T1000 (cell line): ENCODE measurements at places on chromosomes 7 and 10.

DNA sequence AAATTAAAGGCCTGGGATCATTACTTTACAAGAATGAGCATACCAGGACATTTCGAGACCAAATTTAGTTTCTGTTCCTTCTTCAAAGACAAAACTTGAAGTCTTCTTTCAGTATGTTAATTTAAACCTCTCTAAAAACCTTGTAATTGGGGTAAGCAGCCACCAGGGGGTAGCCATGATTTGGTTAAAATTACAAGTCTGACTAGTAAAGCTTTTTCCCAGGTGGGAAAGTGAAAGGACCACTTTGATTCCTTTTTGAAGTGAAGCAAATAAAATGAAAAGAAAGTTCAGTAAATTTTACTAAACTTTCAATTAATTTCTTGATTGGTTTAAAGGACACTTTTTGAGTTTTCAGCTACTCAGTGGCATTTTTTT is 294.3 kb downstream of the BBS9 start:
- DNase-seq: no peak

DNA sequence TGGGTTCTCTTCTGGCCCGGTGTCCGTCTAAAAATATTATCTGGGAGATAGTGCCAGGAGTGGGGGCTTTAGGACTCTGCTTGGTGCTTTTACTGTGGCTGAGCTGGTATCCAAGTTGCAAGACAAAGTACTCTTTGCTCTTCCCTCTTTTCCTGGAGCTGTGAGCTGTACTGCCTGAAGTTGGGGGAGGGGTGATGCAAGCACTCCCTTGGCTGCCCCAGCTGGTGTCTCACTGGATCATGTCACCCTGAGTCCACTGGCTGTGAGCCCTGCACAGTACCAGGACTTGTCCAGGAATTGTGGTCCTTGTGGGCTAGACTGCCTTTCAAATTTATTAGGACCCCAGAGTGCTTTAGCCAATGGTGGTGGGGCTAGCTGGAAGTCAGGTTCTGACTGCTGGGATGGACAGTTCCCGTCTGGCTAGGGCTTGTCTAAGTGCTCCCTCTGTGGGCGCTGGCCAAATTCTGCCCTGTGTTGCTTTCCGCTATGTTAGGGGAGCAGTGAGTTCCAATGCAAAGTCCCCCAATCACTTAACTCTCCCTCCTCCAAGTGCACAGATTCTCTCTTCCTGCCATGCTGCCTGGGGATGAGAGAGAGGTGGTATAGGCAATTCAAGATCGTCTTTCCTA is 13.1 kb downstream of the CC2D2B start:
- DNase-seq: no peak

DNA sequence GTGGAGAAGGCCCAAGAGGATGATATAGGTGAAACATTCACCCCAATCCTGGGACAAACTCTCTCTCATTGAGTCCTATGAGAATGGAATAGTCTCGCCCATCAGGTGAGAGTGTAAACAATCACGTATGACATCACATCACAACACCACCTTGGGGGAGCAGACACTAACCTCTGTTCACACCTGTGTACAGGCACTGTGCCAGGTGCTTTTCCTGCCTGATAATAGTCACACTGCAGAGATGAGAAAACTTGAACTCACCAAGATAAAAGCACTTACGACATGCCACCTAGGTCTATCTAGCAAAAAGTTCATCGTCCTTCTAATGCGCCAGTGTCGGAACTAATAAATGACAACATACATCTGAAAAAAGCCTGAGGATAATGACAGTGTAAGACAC is 187.8 kb downstream of the FAM107B start:
- no peak for DNase-seq

DNA sequence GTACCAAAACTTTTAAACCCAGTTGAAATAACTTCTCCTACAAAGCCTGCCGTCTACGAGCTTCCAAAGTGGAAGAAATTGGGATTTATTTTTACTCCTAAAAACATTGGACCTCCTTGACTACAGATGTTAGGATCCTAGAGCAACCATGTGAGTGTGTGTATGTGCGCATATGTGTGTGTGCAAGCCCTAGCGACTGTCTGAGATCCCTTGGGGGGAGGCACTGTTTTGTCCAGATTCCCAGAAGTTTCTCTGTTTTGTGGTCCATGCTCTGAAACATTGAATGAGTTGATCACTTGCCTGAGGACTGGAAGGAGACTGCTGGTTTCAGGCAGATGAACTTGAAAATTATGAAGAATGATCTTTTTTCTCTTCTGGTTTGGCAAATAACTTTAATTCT is 312.3 kb upstream of the ZNF32 start:
- DNase-seq: no peak

- no peak for DNase-seq
These were observed 325.6 kb upstream of the KAT6B start for GRCh38 chr10:74500816-74501215.

DNA sequence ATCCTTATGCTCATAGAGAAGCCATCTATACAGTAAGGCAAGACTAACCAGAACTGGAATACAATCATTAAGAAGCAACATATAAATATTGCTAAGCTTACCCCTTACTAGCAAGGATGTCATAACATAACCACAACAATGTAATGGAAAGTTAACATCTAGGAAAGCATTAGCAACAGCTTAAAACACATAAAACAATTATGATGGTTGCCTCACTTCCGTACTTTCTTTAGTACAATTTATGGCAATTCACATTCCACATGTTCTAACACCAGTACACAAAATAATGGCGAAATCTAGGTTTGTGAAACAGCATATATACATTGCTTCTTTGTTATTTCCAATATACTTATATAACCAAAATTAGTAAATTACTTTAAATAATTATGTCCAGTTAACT is 195.0 kb downstream of the AHR start:
- DNase-seq: no peak

- no peak for DNase-seq
These were observed 79.5 kb downstream of the SGMS1 start for GRCh38 chr10:50544095-50544856.

DNA sequence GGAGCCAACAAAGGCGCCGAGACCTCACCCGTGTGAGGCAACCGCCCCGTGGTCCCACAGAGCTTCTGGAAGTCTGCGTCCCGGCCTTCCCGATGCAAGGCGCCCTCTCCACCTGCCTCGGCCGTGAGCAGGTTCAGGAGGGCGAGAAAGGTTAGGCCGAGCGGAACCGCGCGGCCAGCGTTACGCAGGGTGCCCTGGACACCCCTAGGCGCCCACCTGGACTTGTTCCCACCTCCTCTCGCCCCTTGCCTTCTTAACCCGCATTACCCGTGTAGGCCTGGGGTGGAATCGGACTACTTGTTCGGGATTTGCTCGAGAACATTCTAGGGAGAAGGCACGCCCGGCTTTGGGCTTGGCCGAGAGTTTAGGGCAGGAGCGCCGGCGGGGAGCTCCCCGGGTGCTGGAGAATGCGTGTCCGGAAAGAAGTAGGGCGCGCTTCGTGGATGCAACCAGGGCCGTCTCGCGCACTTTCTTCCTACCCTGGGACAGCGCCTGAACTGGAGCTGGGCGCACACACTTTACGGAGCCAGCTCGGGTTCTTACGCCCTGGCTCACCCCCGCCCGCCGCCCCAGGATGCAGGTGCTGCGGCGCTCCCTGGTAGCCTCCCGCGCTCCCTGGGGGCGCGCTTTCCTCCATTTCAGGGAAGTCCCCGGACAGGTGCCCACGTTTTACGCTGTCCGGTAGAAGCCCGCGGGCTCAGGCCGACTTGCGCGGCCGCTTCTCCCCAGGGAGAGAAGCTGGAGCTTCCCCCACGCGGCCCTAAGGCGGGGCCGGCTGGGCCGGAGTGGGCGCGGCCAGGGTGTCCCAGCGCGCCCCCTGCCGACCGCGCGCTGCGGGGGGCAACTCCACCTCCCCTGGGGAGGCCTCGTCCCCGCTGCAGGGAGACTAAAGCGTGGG is 74.5 kb downstream of the INSIG1 start:
- DNase-seq: no peak

GRCh38 chr10:123746520-123746919 is 80.4 kb downstream of the GPR26 start:
- DNase-seq: no peak

DNA sequence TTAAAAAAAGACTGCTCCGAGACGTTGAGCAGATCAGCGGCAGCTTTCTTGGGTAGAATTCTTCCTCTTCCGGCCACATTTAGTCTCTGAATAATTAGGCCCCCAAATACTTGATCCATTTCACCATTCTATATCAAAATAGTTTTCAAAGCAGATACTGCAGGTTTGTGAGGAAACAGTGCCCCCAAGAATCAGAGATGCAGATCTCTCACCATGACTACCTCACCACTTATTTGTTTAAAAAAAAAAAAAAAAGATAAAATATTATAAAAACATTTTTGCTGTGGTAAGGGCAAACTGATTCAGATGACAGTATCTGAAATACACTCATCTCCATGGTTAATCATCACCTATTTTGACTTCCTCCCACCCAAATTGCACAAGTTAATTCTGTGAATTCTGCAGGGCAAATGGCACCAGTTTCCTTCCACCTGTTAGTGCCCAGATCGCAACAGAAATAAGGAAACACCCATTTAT is 210.4 kb downstream of the FAM107B start:
- no peak for DNase-seq

DNA sequence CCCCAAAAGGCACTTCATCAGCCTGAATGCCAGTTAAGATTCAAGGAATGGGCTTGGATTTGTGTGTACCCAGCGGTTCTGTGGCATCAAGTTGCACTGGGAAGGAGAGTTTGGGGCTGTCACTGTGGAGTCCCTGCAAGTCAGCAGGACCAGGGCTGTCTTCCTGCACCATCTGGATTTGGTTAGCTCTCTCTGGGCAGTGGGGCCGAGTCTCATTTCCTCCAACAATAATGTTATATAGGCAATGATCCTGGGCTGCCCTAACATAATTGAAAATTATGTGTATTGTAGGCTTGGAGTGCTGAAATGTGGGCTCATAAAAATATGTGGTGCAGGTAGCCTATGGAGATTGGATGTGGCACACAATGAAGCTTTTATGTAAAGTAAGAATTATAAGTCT is 87.2 kb downstream of the TCF7L2 start:
- no peak for DNase-seq

DNA sequence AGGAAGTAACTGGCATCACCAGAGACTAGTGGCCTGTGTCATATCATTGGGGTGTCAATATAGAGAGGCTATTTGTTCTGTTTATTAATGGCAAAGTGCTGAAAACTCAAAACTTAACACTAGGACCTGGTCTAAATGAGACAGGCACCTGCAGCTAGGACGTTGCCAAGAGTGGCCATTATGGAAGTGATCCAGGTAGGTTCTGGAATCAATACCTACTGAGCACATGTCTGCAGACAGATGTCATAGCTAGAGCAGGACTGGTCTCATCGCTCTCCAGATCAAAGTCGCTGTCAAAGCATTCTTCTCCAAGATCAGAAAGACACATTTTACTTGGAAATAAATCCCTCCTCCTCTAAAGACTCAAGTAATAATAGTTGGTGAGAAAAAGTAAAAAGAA is 40.3 kb downstream of the THNSL1 start:
- no peak for DNase-seq

GRCh38 chr7:8305625-8306388 is 43.8 kb upstream of the ICA1 start:
- DNase-seq: no peak

GRCh38 chr10:85622425-85622824 is 744.2 kb downstream of the GRID1 start:
- no peak for DNase-seq

GRCh38 chr7:47502240-47502877 is 79.6 kb downstream of the TNS3 start:
- DNase-seq: no peak

- no peak for DNase-seq
These were observed 46.8 kb downstream of the VIPR2 start for GRCh38 chr7:159097661-159098423.

DNA sequence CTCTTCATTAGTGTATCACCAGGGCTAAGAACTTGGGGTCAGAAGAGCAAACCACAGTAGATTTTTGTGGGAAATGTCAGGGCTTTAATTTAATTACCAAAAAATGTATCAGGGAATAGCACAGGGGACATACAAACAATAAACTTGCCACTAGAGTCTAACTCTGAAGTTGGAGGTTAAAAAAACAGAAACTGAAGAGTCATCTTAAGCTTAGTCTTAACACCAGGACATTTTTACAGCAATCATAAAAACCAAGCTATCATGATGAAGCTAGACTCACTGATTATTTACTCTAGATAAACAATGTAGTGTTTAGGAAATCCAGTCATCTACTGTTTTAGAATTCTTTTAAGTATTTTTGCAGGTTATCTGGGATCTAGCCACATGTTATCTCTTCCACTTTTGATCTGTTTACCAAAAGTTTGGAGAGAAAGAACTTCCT is 48.4 kb upstream of the GLI3 start:
- DNase-seq: no peak

GRCh38 chr7:92588561-92588960 is 1.6 kb downstream of the FAM133B start:
- DNase-seq: no peak

DNA sequence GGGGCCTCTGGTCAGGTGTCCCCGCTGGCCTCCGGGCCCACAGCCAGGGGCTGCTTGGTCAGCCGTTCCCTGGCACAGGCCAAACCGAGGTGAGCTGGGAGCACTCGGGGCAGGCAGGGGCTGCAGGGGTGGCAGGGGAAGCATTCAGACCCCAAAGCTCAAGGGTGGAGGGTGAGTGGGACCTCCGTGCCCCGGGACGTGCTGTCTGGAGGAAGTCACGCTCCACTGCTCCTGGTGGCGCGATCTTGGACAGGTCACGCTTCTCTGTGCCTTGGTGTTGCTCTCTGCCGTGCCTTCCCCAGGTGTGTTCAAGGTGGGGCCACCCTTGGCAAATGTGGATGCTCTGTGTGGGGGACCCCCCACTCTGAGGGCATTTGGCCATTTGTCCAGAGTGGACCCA is 24.6 kb upstream of the ELFN1 start:
- no peak for DNase-seq

GRCh38 chr10:74585231-74586087 is 240.9 kb upstream of the KAT6B start:
- no peak for DNase-seq

DNA sequence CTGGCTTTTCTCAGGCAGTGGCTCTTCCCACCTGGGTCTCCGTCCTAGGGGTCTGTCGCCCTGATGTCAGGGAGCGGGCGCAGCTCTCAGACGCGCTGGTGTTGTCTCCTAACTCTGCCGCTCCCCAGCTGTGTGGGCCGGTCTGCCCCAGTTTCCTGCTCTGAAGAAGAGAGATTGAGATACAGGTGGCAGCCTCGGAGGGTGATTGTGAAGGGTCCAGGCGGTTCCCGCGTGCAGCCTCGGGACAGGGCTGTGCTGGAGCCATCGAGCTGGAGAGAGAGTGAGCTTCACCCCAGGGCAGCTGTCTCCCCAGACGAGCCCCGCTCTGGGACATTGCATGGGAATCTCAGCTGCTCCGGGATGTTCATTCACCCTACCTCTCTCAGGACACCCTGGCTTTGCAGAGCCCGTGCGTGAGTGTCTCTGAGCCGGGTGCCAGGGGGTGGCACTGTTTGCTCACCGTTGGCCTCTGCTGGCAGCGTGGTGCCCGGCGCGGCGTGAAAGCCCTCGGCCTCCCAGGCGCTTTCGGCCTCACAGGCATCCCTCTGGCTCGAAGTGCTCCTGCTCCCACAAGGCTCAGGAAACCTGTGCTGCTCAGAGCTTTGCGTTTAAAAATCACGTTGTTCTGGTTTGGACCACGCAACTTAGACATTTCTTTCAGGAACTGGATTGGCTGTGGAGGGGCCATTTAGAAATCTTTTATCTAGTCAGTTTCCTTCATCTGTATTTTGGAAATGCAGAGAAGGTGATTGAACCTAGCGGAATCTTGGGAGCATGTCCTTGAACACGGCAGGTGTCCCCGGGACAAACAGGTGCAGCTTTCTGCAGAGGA is 33.8 kb upstream of the ZFAND2A start:
- DNase-seq: no peak
